ENCODE measurements at places on chromosomes 2 and 18.

GRCh38 chr18:44938720-44939665 is 258.3 kb downstream of the SETBP1 start:
- DNase-seq = no peak

GRCh38 chr18:9546468-9546867 is 67.9 kb downstream of the PPP4R1 start:
- DNase-seq = no peak

DNA sequence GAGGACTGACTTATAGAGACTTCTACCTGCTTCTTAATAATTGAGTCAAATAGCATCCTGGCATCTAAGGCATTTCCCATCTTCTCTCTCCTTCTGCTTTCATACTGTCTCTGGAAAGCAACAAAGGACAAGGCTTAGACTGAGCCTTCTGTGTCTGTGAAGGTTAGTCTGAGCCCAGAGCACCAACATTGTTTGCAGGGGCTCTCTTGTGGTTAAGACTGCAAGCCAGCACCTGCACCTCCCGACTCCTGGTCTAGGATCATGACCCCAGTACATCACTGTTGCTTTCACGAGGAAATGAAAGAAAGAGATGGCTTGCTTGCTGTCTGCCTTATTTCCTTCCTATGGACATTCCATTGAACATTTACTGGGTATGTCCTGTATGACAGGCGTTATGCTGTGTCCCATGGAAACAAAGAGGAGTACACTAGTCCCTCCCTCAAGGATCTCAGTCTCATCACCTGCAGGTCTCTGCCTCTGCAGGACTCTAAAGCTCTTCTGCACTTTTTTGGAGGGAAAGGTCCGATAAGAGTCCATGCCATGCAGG is 315.8 kb upstream of the EPAS1 start:
- no peak for DNase-seq

DNA sequence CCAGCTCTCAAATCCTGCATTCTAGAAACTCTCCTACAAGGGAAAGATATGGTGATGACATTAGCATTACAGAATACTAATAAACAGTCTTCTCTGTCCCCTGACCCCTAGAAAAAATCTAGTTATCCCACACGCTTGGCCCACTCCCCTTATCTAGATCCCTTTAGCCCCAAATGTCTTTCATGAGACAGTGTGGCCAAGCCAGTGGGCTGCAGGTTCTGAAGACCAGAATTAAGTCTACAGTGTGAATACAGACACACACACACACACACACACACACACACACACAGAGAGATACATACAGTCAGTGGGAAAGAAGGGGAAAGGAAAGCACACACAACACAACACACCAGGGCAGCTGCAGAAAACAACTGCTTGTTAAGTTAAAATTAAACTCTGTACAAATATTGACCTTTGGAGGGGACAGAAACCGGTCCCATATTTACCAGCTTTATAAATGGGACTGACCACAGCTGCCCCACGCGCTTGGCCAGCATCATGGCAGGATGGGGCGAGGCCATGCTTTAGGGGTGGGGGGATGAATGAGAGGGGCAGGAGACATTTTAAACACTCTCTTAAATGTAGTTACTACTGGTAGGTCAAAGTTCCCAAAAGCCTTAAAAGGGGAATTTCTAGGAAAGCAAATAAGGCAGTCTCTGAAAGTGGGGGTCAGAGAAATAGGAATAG is 49.1 kb downstream of the NHEJ1 start:
- no peak for DNase-seq

DNA sequence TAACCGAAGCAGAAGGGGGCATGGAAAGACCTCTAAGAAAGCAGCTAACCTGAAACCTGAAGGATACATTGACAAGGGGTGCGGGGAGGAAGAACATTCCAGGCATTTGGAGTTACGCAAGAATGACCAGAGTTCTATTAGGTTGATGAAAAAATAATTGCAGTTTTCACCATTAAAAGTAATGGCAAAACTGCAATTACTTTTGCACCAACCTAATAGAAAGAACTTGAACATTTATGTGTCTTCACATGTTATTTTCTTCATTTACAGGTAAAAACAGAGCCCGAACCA is 110.5 kb downstream of the LYPD6B start:
- no peak for DNase-seq

DNA sequence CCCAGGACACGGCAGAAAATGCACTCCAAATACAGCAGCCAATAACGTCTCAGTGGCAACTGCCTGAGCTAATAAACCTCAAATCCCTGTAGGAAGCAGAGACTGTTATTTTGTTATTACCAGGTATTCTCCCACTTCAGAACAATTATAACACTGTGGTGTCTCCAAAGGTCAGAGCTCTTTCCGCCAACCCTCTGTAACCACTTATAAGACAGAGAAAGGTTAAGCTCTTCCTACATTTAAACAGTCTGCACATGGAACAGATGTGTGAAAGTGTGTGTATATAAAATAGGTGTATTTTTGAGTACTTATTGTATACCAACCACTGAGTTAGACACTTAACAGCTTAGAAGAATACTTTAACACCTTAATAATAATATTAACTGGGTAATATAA is 64.1 kb downstream of the FBXO15 start:
- no peak for DNase-seq

DNA sequence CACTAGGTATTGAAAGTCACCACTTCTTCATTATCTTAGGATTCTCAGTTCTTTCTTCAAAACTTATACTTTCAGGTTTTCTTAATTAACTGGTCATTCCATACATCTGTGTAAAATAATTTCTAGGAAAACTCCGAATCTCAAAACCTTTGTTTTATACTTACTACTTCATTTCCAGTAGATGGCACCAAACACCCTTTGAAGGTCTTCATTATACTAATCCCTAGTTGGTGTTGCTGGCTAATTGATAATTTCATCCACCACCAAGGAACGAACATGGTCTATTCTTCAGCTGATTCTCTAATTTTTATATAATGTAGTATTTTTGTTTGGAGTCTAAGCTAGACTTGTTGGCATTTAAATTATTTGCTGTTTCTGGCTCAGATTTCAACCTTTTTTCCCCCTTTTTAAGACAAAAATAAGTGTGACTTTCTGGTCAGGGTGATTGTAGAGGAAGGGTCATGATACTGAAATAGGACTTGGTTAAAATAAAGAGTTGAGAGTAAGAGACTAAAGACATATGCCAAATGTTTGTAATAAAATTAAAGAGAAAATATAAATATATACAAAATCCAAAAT is 2.8 kb upstream of the MXD1 start:
- no peak for DNase-seq

- no peak for DNase-seq
Measured at GRCh38 chr2:501130-501529, 176.1 kb downstream of the TMEM18 start.

DNA sequence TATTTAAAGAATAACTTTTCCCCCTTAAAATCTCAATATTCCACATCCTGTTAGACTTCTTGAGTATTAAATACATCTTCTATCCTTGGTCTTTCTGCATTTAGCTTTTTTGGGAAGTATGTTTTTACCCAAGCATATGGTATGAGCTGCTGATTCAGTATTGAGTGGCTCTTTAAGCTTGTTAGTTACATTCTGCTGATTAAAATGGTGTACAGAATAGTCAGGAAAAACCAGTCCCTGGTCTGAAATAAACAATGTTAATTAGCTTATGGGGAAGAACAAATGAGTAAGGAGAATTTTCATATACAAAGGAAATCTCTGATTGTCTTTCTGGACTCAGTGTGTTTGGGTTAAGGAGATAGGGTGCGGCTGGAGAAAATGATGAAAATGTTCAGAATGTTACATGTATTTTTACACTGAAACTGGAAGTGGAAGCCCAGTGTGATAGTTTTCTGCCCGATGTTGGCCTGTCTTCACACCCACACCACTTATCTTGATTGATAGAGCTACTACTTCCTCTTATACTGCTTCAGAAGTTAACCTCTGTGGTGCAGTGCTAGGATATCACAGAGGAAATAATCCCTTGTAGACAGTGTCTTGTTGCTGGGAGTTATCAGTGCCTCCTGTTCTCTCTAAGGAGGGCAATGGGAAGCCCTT is 84.0 kb downstream of the MSH2 start:
- no peak for DNase-seq

DNA sequence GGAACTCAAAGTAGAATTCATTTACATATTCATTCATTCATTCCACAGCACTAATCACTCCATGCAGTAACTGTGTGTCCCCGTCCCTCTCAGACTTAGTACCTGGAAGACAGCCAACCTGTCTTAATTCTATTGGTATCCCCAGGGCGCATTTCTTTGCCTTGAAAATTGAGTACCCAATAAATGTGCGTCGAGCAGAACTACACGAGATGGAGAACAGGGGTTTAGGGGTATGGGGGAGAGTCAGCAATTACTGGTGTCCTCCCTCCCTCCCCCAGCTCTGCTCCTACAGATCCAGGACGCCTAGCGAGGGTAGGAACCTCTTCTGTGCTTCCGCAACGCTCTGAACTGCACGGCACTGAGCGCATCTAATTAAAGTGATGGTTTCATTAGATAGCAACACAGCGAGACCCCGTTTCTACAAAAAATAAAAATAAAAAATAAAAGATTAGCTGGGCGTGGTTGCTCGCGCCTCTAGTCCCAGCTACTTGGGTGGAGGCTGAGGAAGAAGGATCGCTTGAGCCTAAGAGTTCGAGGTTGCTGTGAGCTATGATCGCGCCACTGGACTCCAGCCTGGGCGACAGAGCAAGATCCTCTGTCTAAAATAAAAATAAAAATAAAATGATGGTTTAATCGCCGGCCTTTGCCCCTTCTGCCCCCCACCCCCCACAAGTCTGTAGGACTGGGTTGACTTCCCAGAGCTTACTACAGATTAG is 614 bp upstream of the FKBP1B start:
- DNase-seq = no peak

GRCh38 chr18:3715231-3716080 is 265.5 kb downstream of the TGIF1 start:
- DNase-seq = no peak

- no peak for DNase-seq
Measured at GRCh38 chr2:109305490-109306167, 176.6 kb downstream of the SH3RF3 start.

GRCh38 chr2:26735883-26736588 is 28.0 kb upstream of the SLC35F6 start:
- no peak for DNase-seq

DNA sequence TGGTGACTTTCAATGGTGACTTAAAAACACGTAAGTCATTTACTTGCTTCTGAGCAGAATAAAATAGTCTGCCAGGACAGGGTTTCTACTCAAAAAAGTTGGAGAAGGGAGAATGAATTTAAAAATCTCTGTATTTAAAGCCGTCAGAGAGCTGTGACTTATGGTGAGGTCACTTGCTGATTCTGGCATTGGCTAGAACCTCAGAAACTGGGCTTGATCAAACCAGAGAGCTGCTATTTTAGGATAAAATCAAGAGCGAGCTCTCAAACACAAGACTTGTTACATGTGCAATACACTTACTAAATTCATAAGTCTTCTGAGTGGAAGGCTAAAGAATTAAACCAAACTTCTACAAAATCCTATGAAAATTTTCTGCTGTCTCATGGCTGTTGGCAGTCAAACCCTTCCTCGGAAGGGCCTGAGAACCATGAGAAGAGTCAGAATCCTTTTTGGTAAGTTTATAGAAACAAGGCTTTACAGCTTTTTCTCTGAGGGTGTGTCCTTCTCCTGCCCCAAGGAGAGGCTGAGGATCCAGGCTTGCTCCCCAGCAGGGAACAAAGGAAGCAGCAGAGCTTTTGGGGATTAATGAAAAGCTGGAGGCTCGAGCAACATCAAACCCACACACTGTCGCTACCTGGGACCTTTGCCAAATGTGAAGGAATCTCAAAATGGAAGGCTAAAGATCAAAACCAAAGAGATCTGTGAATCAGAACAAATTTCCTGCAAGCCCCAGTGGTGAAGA is 816.4 kb downstream of the SOCS6 start:
- DNase-seq = no peak

- DNase-seq = no peak
Measured at GRCh38 chr2:20722592-20723240, 55.8 kb downstream of the GDF7 start.

DNA sequence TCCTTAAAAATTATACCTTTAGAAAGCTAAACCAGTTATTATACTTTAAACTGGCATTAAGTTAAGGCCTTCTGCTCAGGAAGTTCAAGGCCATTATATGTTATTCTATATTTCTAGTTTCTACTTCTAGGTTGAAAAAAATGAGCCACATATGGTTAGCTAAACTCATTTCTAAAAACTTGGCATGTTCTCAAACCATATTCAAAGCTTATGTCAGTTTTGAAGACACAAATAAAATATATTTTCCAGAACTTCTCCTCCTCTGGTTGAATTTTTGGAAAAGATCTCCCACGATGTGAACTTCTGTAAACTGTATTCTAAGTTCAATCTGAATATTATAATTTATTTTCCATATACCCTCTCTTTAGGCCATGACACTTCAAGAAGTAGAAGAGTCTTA is 103.5 kb downstream of the NYAP2 start:
- no peak for DNase-seq

DNA sequence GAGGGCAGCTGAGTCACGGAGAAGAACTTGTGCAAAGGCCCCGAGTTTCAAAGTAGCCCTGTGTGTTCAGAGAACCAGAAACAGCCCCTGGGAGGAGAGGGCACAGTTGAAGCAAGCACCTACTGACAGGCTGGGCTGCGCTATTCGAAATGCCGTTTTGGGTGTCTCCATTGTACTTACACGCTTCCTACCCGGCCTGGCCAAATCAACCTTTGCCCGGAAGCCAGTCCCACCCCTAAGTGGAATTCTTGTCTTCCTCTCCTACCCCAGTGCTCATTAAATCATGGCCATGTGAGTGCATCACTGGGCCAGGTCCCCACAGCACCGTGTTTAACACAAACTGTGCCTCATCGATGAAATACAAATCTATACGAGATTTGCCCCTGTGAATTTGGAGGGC is 6.0 kb downstream of the DIPK1C start:
- DNase-seq = no peak

- DNase-seq = no peak
Measured at GRCh38 chr18:3458952-3459853, 9.2 kb downstream of the TGIF1 start.

DNA sequence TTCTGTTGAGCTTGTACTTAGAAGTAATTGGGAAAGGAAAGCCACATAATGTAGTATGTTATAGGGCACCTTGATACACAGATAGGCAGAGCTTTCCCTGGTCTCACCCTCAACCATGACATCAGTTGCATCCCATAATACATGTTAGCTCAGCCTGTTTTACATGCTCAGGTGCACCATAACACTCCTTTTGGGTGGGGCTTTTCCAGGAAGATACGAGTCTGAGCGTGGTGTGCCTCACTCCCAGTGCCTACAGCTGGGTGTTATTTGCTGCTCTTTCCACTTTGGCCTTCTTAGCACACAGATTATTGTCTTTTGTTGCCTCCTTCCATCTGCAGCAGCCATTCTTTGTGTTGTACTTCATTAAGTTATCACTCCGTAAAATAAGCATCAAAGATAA is 11.9 kb downstream of the TTC39C start:
- no peak for DNase-seq

DNA sequence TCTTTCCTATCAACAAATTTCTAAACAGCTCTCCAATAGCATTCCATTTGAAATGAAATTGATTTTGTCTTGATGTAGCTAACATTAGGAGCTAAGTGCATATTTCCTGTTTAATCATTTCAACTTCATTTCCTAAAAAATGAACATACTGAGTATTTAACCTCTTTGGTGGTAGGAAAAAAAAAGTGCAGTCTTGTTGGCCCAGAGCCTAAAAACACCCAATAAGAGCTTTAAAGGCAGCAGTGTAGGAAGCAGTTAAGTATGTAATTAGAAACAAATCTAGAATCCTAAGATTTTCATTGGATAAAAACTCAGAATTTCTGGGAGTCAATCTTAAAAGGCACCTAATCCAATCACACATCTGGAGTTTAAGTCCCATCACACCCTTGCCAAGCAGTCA is 71.0 kb upstream of the RBMS1 start:
- DNase-seq = no peak

- no peak for DNase-seq
Measured at GRCh38 chr2:146873646-146874259, 971.1 kb upstream of the ACVR2A start.

Data from stimulated activated CD4-positive, alpha-beta T cell treated with anti-CD3 and anti-CD28 coated beads, Interleukin-15, amount 100 ng/mL, for 1 hour (primary cell).